Adrenal gland (tissue), 19 donors: ENCODE measurements at places on chromosomes 6 and 20. TPM values are rescaled to one million over a fixed set of nuclear protein-coding genes. Genes with fewer than 3 reads are reported as not detected.

Gene ID4
- total RNA-seq, result 7.9 TPM

Gene SLC22A2
- total RNA-seq, result not detected

Gene PKIB
- 5.9 TPM for total RNA-seq

Gene HSPA12B
- total RNA-seq, result 3.4 TPM

Gene SRPK1
- total RNA-seq, result 11.5 TPM

Gene ADAM33
- 0.90 TPM for total RNA-seq

Gene GMPR
- 34.6 TPM for total RNA-seq

Gene NRSN1
- total RNA-seq, result not detected

Gene SRMS
- not detected for total RNA-seq

Gene ARFGEF3
- total RNA-seq, result not detected

Gene MEP1A
- not detected for total RNA-seq

Gene CST3
- 1,041 TPM for total RNA-seq

Gene MAK
- 0.08 TPM for total RNA-seq

Gene C20orf202
- 0.42 TPM for total RNA-seq

Gene BEND6
- total RNA-seq, result 1.1 TPM

Gene OPRM1
- 1.5 TPM for total RNA-seq

Gene CD40
- total RNA-seq, result 13.5 TPM

Gene SPATA25
- 5.1 TPM for total RNA-seq

Gene SMLR1
- total RNA-seq, result 0.11 TPM

Gene APOM
- total RNA-seq, result 3.5 TPM

Gene CLVS2
- 0.71 TPM for total RNA-seq

Gene PTCHD4
- total RNA-seq, result 0.18 TPM

Gene GHRH
- not detected for total RNA-seq

Gene WFDC10B
- not detected for total RNA-seq

Gene PPP1R3G
- total RNA-seq, result 2.3 TPM

Gene AFDN
- 46.2 TPM for total RNA-seq

Gene QKI
- total RNA-seq, result 109 TPM

Gene PPT2
- total RNA-seq, result 33.6 TPM

Gene C6orf58
- total RNA-seq, result not detected

Gene RSPH4A
- 0.53 TPM for total RNA-seq

Gene SLC13A3
- total RNA-seq, result 11.2 TPM

Gene MARCKS
- 43.4 TPM for total RNA-seq

Gene TREML1
- 0.50 TPM for total RNA-seq

Gene C2
- total RNA-seq, result 62.0 TPM

Gene OTOR
- not detected for total RNA-seq

Gene HRH3
- total RNA-seq, result 0.08 TPM

Gene SLC2A10
- total RNA-seq, result 24.8 TPM

Gene GGTLC1
- total RNA-seq, result not detected

Gene FBXO5
- total RNA-seq, result 4.9 TPM

Gene NRM
- 5.7 TPM for total RNA-seq

Gene BANF2
- total RNA-seq, result not detected

Gene C6orf15
- total RNA-seq, result not detected

Gene UBE2C
- 2.2 TPM for total RNA-seq
